Pulmonary artery endothelial cell (primary cell): ENCODE measurements at places on chromosomes 12 and 14.

GRCh38 chr12:132615579-132616038 is 3.0 kb upstream of the P2RX2 start:
- no peak for DNase-seq

DNA sequence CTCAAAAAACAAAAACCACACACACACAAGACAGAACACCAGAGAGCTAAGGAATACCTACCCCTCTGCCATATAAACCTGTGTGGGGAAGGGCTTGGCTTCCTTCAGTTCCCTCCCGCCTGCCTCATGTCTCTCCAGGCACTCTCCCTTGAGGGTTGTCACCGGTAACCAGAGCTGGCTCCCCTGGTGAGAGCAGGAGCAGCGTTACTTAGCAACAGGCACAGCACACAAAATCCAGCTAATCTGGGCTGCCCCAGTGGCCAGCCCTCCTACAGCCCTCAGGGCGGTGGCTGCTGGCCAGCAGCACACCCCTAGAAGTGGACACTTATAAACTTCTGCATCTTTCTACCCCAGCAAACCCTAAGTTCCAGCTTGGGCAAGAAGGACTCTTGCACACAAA is 21.6 kb upstream of the NR4A1 start:
- no peak for DNase-seq

GRCh38 chr14:46290706-46291105 is 360.9 kb downstream of the RPL10L start:
- DNase-seq = no peak

DNA sequence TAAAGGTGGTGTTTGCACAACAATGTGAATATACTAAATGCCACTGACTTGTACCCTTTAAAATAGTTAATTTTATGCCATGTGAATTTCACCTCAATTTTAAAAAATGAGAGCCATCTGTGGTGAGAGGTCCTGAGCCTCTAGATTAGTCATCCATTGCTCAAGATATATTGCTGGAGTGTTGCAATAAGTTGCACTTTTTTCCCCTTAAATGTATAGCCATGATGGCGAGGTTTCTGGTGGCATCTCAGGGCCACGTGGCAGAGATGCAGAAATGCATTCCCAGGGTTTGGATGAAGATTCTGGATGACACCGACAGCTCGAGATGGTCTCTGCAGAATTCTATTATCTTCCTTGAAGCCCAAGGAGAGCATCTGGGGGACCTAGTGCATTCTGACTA is 153.7 kb downstream of the AACS start:
- no peak for DNase-seq

- no peak for DNase-seq
Observed at GRCh38 chr12:41924111-41924510, 220.6 kb downstream of the GXYLT1 start.

DNA sequence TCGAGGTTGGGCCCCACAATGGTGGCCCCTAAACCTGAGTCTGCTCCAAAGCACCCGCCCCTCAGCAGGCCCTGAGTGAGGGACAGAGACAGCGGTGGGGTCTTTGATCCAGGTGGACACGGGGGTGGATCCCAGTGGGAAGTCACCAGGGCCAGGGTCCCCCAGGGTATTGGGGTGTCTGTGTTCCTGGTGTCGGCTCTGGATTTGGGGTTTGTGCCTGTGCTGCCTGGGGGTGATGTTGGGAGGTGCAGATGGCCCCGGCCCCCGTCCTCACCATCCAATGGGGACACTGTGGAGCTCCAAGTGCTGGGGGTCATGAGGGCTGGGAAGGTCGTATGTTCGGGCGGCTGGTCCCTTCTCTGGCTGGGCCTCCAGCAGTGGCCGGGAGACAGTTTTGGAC is 354.2 kb downstream of the TMEM121 start:
- no peak for DNase-seq

- no peak for DNase-seq
Observed at GRCh38 chr12:7959701-7960121, 23.7 kb upstream of the SLC2A3 start.

GRCh38 chr14:99590746-99591555 is 13.1 kb downstream of the CCDC85C start:
- peak; percentile 32 for DNase-seq

DNA sequence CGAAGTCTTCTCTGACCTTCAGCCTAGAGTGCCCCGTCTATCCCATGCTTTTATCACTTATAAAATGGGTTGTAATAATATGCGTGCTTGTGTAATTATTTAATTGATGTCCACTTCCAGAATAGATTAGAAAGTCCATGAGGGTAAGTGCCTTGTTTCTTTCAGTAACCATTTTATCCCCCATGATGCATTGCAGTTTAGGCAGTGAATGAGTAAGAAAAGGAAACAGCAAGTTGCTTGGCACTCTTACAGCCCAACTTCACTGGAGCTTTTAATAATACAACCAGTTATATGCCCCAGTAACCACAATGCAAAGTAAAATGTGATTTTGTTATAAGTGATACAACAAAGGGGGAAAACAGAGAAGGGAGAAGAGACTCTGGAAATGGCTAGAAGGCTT is 287.3 kb downstream of the MED13L start:
- DNase-seq = no peak

DNA sequence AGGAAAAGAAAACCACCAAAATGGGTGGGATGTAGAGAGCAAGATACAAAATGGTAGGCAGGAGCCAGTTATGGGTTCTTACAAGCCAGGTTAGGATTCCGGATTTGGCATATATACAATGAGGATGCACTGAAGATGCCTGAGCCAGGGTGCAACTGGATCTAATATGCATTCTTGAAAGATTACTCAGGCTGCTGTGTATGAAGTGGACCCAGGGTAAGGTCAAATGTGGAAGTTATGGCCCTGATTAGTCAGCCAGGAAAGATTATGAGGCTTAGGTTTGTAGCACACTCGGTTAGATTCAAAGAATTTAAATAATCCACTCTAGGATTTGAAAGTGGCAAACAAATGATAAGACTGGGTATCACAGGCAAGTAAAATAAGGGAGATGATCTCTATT is 1750.7 kb upstream of the FLRT2 start:
- no peak for DNase-seq

- no peak for DNase-seq
Observed at GRCh38 chr12:115149279-115149678, 465.3 kb upstream of the TBX3 start.

DNA sequence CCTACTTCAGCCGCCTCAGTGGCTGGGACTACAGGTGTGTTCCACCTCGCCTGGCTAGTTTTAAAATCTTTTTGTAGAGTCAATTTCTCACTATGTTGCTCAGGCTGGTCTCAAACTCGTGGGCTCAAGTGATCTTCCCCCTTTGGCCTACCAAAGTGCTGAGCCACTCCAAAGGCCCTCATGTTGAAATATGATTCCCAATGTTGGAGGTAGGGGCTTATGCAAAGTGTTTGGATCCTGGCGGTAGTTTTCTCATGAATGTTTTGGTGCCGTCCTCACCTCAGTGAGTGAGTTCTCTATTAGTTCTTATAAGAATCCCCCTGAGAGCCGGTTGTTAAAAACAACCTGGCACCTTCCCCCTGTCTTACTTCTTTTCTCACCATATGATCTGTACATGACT is 784.6 kb downstream of the TMTC2 start:
- DNase-seq = no peak

- DNase-seq = peak; percentile 57
Observed at GRCh38 chr12:8108808-8109398, 14.5 kb upstream of the CLEC4A start.

DNA sequence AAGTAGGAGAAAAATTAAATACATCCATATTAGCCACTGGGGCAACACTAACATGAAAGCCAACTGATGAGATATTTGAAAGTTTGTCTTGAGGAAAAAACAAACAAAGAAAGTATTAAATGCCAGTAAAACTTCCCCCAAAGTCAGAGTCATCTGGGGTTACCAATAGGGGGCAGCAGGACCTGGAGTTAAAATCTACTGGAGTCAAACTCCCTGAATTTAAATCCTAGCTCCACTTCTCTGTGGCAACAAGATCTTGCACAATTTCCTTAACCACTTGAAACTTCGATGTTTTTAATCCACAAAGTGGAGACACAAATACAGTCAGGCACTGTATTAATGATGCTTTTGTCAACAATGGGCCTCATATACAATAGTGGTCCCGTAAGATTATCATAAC is 14.4 kb downstream of the PLEKHG7 start:
- peak; percentile 15 for DNase-seq

GRCh38 chr12:44021471-44021971 is 185.6 kb downstream of the TMEM117 start:
- no peak for DNase-seq

DNA sequence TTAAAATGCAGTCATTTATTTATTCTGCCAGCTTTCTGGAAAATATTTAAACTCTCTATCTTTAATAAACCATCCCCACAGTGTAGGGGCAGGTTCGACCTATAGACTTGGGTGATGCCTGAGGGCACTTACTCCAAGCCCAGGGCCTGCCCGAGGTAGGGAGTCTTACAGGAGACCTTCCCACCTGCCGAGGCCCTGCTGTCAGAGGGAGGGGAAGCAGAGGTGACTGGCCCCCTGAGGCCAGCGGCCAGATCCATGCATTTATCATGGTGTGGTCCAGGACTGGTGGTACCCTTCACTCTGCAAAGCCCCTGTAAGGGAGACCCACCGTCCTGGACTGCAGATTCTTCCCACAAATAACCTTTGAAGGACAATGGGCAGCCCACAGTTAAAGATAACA is 7.6 kb downstream of the EML1 start:
- no peak for DNase-seq

DNA sequence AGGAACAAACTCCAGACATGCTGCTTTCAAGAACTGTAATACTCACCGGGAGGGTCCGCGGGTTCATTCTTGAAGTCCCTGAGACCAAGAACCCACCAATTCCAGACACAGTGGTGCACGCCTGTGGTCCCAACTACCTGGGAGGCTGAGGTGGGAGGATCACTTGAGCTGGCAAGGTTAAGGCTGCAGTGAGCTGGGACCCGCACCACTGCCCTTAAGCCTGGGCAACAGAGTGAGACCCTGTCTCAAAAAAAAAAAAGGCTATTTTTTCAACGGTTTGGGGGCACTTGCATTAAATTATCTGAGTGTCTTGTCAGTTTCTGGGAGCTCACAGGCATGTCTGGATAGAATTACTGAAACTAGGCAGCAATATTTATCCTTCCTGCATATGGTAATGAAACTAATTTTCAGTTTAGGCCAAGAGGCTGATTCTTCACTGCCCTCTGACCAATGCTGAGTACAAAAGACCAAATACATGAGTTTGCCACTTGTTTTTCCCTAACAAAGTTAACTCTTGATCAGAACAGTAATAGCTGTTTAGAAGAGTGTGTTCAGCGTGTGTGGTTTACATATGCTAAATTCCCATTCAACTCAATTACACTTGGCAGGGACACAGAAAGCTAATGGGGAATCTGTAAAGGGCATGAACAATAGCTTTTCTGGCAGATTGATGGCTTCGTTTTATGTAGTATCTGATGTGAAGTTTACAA is 65.8 kb upstream of the RASSF3 start:
- no peak for DNase-seq

DNA sequence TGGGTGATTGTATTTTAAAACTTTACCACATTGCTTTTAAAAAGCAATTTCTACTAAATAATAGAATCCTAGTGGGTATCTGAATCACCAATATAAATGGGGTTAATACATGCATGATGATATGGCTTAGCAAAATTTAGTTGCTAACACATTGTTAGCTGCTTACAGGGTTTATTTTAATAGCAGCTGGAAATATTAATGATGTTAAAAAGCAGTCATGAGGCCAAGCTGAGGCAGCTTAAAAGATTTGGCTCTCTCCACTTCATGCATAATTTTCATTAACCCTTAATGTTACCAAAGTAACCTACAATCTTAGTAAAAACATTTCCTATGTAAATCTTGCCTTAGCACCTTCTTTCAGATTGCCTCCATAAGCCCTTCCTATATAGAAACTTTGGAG is 49.2 kb upstream of the CNOT2 start:
- no peak for DNase-seq

DNA sequence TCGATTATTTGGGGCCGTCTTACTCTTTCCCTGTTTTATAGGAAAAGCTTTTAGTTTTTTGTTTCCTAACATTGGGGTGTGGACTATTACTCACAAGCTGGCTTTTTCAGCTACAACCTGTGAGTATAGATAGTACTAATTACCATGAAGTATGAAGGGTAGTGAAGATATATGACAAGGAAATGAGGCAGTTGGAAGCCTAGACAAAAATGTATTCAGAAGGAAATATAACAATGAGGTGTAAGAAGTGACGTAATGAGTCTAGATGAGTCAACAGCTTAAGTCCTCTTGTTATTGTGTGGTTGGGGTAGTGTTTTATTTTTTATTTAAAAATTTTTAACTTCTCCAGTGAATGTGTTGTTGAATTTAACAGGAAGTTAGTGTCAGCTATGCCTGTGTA is 804.5 kb downstream of the NRXN3 start:
- peak; percentile 87 for DNase-seq

DNA sequence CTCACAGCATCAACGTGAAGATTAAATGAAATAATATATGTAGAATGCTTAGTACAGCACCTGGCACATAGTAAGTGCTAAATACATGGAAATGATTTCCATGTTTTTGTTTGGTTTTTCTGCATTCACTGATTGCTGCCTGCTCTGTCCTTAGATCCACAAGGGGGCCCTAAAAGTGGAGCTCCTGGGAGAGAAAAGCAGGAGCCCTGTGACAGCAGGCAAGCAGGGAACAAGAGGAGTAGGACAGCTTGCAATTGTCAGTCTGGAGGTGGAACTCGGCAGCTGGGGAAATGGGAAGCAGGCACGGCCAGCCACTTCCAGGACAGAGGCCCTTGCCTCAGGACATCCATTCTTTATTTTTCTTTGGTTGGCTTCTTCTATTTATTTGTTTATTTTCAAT is 292.9 kb downstream of the BMP4 start:
- DNase-seq = peak; percentile 15

DNA sequence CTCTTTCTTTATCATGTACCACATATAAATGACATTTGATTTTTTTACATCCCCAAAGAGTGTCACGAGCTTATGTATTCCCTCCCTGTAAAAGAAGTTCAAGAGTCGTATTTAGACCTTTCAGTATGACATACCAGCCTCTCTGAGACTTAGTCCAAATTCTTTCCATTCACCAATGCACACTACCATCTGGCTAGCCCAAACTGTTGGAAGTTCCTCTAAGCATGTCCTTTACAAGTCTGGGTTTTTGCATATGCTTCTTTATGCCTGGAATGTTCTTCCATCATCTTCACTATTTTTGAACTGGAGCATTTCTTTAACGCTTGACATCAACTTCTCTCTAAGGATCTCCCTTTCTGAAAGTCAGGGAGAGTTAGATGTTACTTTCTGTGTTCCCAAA is 68.5 kb upstream of the RGS6 start:
- no peak for DNase-seq

- no peak for DNase-seq
Observed at GRCh38 chr12:84073401-84073800, 839.2 kb downstream of the SLC6A15 start.
